Brain pericyte (primary cell): ENCODE measurements at places on chromosomes 4 and X.

GRCh38 chr4:183765251-183765911, 106.3 kb downstream of the TRAPPC11 start:
- no peak for DNase-seq

DNA sequence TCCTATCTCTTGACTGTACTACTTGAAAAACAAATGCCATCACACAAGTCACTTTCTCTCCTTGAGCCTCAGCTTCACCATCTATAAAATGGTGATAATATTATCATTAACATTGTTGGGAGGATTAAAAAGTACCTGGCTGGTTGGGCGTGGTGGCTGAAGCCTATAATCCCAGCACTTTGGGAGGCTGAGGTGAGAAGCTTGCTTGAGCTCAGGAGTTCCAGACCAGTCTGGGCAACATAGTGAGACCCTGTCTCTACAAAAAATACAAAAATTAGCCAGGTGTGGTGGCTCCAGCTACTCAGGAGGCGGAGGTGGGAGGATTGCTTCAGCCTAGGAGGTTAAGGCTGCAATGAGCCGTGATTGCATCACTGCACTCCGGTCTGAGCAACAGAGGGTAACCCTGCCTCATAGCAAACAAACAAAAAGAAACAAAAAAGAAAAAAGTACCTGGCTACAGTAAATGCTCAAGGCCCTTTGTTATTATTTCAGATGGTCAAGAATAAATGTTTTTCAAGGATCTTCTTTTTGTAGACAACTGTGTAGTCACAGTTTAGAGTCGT, 120.3 kb downstream of the CHRNA9 start:
- no peak for DNase-seq

- DNase-seq: no peak
Measured at GRCh38 chr4:1205586-1206298, 33.4 kb upstream of the SPON2 start.

DNA sequence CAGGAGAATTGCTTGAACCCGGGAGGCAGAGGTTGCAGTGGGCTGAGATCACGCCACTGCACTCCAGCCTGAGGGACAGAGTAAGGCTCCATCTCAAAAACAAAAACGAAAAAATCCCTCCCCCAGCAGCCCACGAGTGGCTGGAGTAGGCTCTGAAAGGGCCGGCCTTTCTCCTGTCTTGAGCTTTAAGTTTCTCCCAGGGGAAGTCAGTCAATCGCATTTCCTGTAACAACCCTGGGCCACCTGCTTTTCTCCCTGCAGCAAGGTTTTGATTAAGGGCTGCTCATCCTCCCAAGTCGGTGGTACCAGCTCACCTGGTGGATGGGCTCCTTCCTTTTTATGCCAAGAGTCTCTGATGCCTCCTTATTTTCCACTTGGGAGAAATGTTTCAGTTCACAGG, 2.0 kb upstream of the NYX start:
- no peak for DNase-seq

DNA sequence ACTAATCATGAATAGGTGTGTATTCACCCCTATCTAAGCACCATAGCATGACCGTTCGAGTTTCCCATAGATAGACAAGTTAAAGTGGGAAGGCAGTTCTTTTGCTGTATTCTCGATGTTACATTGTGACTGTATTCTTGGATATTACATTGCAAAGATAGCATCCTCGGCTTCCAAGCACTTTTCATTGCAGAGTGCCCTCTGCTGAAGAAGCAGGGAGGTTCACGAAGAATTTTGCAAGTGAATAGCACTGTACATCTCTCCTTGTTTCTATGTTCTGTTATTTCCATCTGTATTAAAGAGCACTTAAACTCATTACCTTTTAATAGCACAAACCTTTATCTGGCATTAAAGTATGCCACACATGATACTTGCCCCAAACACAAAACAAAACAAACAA, 426.7 kb upstream of the ARX start:
- no peak for DNase-seq

GRCh38 chrX:150465326-150465725, 102.2 kb downstream of the MAMLD1 start:
- DNase-seq: no peak

DNA sequence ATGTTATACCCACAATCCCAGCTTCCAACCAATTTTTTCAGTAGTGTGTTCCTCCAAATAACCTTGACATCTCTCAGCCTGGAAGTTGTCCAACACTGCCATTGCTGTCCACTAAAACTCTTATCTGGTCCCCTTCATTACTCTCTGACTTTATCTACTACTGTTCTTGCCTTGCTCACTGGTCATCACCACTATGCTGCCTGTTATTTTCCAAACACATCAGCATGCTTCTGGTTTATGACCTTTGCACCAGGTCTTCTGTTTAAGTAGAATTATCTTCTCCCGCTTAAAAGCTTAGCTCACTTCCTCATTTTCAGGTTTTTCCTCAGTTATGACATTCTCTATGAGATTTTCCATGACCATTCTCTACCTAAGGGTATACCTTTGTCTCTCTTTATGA, 5.5 kb downstream of the ELMOD2 start:
- DNase-seq: no peak
